ENCODE measurements at places on chromosomes 2 and 18.

DNA sequence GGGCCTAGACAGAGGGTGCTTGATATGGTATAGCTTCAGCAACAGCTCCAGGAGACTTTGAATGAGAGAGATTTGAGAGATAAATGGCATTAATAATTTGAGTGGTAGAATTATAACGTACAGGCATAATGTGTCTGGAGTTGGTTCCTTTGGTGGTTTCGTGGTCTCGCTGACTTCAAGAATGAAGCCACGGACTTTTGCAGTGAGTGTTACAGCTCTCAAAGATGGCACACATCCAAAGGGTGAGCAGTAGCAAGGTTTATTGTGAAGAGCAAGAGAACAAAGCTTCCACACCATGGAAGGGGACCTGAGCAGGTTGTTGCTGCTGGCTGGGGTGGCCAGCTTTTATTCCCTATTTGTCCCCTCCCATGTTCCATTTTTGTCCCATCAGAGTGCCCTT, 23.1 kb downstream of the PDCD1 start:
- DNase-seq: no peak

- DNase-seq: peak; percentile 73
Observed at GRCh38 chr2:101516823-101517690, 42.1 kb upstream of the RFX8 start.

GRCh38 chr2:88252646-88253045, 82.5 kb downstream of the THNSL2 start:
- no peak for DNase-seq

DNA sequence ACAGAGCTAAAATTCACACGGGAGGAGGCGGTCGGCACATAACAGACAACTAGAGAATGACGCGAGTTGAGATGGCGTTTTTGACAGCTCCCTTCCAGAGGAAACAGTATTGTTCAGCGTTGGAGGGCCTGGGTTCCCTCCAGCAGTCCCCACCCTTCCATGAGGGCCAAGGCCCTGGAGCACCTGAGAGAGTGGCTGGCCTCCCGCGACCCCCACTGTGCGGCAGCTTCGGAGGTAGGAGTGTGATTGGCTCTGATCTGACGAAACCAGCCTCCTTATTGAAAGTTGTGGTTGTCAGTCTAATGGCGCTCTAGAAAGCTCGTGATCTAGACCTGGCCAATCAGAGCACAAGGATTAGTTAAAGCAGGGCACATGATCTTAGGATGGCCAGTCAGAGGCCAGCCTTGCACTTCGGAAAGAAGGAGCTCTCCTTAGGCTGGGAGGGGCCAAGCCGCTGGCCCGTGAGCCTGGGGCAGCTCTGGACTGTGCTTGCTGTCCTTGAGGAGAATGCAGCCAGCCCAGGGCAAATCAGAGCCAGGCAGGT, 104.5 kb upstream of the CELF4 start:
- no peak for DNase-seq

DNA sequence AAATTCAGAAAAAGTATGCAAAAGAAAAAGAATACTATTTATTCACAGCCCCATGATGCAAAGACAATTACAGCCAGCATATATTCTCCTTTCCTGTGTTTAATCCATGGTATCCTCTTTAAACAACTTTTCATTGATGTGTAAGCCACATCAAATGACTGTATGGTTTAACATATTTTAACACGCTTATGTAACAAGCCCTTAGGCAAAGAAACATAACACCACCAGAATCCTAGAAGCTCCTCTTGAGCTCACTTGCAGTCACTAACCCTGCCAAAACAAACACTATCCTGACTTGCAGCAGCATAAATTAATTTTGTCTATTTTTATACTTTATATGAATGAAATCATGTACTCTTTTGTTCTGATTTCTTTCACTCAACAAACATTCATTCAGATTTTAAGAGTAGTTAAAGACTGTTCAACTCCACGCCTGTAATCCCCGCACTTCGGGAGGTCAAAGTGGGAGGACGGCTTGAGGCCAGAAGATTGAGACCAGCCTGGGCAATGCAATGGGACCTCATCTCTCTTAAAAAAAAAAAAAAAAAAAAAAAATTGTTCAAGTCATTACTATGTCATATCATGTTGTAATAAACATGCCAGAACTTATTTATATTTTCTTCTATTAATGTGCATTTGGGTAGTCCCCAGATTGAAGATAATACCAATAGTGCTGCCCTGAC, 226.3 kb downstream of the NBAS start:
- peak; percentile 20 for DNase-seq

GRCh38 chr2:67576991-67577390, 179.9 kb downstream of the ETAA1 start:
- DNase-seq: no peak

- no peak for DNase-seq
Observed at GRCh38 chr2:206512999-206513398, 69.7 kb downstream of the ADAM23 start.

GRCh38 chr2:67806816-67807215, 256.0 kb downstream of the C1D start:
- no peak for DNase-seq

GRCh38 chr2:31191931-31192330, 25.4 kb downstream of the CAPN14 start:
- DNase-seq: no peak

DNA sequence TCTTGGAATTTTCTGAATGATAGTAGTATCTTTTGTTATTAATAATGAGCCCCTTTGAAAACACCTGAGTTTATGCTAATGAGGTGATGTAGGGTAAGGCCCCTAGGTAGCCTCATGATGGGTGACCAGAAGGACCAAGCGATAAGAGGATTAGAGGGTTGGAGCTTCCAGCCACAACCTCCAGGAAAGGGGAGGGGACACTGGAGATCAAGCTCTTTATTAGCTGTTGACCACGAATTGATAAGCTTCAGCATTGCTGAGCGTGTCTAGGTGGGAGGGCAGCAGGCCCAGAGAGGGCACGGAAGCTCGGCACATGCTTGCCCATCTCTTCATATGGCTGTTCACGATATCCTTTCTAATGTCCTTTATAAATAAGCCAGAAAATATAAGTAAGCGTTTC, 39.0 kb downstream of the KIAA2012 start:
- DNase-seq: no peak

DNA sequence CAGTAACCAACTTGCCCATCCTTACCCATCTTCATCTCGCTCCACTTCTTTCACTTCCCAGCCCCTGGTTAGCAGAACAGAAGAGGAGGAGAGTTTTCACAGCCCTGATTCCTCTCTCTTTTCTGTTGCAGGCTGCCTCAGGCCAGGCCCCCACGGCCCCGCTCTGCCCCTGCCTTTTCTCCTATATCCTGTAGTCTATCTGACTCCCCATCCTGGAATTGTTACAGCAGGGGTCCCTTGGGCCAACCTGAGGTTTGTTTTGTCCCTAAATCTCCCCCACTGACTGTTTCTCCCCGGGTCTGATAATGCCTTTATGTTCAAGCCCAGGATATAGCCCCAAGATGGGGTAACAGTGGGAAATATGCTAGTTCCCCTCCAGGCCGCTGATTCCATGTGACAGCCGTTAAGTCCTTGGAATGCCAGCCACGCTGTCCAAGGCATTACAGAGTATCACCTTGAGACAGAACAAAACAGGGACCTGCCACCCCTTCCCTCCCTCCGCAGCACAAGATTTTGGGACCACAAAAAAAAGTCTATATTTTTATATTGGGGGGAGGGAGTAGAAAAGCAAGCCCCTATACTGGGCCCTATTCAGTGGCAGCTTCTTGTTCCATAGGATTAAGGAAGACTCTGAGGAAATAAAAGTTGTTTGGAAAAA, 1.4 kb downstream of the OST4 start:
- no peak for DNase-seq

GRCh38 chr2:95056461-95057459, 31.3 kb downstream of the MAL start:
- DNase-seq: no peak

- DNase-seq: no peak
Observed at GRCh38 chr2:134667541-134667940, 51.3 kb downstream of the TMEM163 start.

DNA sequence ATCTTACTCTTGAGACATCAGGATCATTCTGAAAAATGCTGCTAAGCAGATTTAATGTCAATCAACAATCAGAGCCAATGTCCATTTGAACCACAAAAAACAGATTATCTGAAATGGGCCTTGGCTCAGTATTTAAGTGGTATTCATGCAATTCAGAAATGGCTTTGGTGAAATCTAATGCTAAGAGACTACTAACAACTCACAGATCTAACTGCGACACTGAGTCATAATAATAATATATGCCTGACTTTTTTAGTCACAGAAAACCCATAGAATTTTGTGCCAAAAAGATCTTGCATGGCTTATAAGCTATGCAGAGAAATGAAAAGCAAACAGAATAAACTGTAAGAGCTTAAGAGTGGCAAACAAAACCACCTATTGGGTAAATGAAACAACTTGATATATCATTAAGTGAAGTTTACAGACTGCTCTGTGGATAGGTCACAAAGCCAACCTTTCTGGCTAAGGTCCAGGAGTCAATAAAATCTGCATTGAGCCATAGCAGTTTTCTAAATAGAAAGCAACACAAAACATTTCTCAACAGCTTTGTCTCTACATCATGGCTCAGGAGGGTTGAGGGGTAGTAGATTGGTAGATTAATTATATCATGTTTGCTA, 234.3 kb downstream of the LRATD1 start:
- no peak for DNase-seq

DNA sequence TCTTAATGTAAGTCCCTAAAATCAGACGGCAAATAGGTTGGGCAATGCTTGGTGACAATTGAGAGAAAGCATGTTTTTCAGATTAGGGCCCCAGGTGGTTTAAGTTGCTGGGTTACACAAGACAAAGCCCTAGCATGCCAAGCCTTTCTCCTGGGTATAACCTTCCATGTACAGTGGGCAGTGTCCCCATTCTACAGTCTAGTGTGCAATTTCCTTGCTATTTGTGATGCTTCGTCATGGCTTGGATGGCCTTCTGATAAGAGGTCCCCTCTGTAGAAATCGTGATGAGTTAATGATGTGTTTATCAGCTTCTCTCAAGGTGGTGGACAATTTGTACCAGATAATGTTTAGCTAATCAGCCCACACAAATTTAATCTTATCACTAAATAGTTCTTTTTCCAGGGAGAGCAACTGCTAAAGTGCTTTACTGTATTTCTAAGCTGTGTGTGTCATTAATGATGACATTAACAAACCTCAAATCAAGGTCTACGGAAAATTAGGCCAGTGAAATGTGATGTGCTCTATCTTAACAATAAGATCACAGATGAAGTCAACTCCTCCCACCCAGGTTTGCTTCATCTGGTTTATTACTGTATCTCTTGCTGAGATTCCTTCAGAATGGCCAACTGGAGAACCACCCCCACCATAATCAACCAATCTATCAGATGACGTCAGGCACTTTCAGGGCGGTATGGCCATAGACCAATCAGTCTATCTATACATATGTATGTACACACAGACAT, 61.7 kb downstream of the PLB1 start:
- DNase-seq: no peak

DNA sequence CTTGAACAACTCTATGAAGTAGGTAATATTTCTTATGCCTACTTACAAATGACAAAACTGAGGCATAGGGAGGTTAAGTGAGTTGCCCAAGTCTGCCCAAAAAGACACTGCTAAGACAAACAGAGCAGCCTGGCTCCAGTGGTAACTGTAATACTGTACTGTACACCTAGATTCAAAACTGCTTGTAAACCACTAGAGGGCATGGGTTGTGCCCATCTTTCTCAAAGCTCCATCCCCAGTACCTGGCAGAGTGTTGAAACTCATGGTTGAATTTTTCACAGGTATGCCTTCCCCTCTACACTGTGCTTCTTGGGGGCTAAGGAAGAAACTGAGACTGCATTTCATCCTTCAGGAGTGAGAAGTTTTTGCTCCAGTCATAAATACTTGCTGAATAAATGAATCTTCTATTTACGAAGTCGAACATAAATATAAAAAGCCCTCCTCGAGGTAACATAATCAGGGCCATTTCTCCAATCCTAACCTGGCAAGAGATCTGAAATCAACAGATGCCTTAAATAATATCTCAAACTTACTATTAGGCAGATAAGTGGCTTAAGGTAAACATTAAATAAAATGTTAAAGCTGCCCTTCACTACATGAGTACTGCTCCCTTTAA, 2.0 kb downstream of the PPP4R1 start:
- no peak for DNase-seq

DNA sequence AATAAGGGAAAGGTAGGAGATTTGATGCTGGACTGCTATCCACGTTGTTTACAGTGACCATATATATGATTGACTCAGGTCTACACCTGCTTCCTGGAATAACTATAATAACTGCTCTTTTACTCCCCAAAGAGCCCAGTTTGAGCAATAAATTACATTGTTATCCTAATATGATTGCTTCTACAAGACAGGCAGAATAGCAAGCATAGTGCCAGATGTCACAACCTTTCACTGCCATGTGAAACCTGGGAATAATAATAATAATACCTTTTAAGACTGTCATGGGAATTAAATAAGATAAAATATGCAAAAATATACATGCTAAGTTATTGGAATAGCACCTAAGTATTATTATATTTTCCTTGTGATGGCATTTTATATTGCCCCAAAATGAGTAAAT, 298.7 kb downstream of the GALNT13 start:
- no peak for DNase-seq

GRCh38 chr2:12243381-12243780, 473.4 kb upstream of the TRIB2 start:
- no peak for DNase-seq

- no peak for DNase-seq
Observed at GRCh38 chr2:88608184-88608583, 19.1 kb downstream of the EIF2AK3 start.

DNA sequence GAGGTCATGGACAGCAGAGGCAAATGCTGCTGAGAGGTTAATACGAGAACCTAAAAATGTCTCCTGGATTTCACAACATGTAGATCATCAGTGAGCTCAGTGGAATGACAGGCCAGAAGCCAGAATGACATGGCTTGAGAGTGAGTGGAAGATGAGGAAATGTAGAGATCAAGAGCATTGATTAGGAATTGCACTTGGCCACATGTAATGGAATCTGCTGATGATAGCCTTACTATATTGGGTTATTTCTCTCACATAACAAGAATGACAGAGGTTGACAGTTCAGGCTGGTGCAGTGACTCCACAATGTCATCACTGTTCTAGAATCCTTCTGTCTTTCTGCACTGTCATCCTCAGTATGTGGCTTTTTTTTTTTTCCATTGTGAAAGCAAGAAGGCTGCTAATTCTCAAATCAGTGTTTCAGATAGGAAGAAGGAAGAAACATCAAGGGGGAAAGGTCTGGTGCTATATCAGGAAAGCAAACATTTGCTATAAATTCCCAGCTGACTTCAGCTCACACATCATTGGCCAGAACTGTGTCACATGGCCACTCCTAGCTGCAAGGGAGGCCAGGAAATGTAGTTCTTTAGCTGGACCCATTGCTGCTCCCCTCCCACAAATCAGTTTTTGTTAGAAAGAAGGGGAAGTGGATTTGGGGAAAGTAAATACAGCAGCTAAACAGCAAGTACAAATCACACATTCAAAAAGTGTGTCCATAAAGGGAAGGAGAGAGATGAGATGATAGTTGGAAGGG, 127.2 kb downstream of the FAM161A start:
- DNase-seq: no peak

DNA sequence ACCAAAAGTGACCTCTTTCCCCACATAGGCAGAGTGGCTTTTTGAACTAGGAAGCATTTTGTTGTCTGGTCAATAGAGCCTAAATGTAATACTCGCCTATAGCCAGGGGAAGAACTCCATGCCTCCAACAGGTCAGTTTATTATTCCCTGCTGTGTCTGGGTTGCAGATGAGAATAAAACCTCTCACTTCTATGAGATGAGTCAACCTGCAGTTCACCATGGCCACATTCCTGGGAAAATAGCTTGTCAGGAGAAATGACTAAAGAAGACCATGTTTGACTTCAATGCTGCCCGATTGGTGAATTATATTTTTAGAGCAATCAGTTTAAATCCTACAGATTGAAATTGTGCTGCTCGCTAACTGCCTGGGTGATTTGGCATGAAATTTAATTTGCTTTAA, 46.7 kb upstream of the LRRTM1 start:
- peak; percentile 24 for DNase-seq
